ENCODE measurements at places on chromosomes 5 and 9.

- DNase-seq, result no peak
These were observed 5.0 kb upstream of the COL23A1 start for GRCh38 chr5:178595150-178595549.

DNA sequence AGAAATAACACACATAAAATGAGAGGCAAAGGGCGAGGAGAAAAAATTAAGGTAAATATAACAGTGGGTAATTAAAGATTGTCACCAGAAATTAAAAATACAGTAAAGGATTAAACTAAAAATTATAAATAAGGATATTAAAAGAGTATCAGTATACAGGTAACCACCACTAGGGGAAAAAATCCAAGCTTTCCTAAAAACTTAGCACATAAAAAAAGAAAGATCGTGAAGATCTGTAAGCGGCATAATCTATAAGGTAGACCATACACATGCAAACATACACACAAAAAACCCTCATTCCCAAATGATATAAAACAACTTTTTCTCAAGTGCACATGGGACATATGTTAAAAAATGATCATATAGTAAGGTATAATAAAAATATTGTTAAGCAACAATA lies 577.3 kb upstream of the NUDT12 start:
- no peak for DNase-seq

GRCh38 chr9:11702548-11702947 lies 990.6 kb upstream of the TYRP1 start:
- no peak for DNase-seq

GRCh38 chr5:169652057-169652456 lies 15.0 kb downstream of the DOCK2 start:
- no peak for DNase-seq

- DNase-seq, result no peak
These were observed 6.8 kb upstream of the HSD17B4 start for GRCh38 chr5:119445544-119445943.

DNA sequence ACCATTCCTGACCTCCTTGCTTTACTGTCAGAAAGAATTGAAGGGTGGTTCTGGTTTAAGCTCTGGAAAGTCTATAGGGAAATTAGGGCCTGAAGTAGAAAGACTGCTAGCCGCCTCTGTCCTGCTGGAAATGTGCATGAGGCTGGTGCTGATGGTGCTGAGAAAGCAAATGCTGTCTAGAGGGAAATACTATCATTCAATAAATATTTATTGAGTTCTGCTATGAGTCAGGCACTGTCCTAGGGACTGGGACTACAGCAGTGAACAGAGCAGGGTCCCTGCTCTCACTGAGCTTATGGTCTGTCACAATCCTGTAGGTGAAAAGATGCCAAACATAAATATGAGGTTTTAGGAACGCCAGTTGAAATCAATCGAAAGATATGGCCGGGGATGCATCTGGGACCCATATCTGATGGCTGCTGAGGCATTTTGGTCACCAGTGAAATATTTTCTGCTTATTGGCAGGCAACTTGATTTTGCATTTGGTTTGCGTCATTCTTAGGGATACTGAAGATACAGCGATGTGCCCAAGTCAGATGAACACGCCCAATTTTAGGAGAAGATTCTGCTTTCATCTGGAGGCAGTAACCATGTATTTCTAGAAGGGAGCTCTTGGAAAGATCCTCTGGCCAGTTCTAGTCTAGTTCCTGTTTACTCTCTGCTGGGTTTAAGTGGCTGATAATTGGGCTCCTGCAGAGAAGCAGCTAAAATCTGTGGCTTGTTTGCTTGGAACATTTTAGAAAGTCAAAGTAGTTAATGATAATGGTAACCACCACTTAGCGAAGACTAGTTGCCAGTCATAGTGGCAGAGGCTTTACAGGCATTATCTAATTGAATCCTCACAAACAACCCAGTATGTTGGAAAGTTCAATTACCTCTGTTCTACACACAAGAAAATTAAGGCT lies 73.3 kb downstream of the INSYN2B start:
- no peak for DNase-seq

DNA sequence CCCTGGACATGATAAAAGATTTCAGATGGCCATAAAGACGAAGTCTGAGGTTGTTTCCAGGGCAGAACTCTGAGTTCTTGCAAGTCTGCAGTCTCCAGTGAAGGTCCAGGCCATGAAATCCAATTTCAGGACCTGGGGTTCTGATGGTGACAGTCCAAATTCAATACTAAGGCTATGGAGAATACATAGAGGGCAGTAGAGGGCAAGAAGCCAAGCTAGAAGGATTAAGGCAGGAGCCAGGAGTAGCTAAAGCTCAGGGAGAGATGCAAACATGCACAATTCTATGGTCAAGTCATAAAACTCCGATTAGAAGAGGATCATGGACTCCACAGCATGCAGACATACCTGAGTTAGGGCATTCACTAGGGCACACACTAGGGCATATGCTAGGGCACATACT lies 11.4 kb downstream of the SLIT3 start:
- no peak for DNase-seq

GRCh38 chr5:170223360-170223759 lies 9.4 kb upstream of the C5orf58 start:
- no peak for DNase-seq

DNA sequence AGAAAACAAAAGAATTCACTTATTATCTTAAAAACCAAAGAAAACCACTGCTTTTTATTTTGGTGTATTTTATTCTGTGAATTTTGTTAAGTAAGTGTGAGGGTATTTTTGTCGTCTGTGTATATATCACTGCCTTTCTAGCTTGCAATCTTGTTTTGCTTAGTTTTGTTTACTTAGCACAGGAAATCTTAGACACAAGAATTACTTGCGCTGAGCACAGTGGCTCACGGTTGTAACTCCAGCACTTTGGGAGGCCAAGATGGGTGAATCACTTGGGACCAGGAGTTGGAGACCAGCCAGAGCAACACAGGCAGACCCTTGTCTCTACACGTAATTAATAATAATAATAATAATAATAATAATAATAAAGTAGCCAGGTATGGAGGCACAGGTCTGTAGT lies 230.3 kb downstream of the PAPPA start:
- no peak for DNase-seq

DNA sequence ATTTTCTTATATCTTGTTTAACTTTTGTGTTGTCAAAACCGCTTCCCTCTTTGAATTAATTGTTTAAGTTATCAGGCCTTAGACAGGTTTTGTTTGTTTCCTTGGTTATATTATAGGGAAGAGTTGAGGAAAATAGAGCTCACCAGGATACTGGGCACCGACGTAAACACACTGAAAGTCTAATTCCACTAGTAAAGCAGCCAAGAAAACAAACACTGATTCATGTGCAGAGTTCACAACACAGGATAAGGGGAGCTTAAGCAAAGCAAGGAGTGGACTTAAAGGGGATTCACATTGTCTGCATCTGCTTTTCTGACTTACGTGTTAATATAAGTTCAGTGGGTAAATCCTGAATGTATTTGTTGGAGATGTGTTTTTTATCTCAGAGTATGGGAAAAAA lies 139.0 kb upstream of the CDH6 start:
- DNase-seq, result no peak

GRCh38 chr5:143118222-143118621 lies 285.3 kb downstream of the NR3C1 start:
- DNase-seq, result peak; percentile 76

GRCh38 chr5:96885518-96886338 lies 9.4 kb downstream of the ERAP2 start:
- peak; percentile 72 for DNase-seq

DNA sequence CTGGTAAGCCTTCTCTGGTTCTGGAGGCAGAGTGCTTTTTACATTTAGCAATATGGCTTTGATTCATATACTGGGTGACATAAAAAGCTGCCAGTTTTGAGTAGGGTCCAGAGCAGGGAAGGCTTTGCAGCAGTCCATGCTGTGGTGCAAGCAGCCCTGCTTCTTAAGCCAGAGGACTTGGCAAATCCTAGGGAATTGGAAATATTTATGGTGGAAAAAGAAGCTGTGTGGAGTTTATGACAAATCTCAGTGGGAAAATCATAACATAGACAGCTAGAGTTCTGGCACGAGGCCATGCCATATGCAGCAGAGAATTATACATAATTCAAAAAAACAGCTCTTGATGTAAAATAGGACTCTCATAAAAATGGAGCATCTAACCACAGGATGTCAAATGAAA lies 536.4 kb downstream of the RASEF start:
- DNase-seq, result no peak

GRCh38 chr9:7402334-7403027 lies 397.1 kb downstream of the DMAC1 start:
- DNase-seq, result no peak

DNA sequence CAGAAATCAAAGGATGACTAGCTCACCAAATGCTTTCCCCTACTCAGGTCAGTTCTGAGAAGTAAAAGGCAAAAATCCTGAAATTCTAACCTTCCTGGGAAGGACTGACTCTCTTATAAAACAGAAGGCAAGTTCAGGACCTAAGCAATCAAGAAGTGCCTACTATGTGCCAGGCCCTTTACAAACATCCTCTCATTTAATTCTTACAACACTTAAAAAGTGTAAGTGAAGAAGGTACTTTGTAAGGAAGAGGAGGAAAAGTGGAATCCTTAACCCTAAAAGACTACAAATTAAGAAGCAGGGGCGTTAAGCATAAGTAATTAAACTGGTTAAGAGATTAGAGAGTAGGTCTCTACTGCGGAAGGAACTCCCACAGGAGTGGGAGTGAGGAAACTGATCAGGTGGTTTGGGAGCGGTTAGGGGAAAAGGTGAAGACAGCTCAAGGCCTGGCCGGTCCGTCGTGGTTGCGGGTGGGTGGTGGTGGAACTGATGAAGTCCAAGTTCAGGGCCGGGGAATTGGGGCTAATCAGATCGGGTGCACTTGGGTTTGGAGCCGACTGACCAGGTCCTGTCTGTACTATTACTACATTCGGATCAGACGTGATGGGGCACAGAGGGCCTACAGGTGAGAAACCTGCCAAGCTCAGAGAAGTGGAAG lies 839 bp downstream of the MED27 start:
- peak; percentile 50 for DNase-seq

DNA sequence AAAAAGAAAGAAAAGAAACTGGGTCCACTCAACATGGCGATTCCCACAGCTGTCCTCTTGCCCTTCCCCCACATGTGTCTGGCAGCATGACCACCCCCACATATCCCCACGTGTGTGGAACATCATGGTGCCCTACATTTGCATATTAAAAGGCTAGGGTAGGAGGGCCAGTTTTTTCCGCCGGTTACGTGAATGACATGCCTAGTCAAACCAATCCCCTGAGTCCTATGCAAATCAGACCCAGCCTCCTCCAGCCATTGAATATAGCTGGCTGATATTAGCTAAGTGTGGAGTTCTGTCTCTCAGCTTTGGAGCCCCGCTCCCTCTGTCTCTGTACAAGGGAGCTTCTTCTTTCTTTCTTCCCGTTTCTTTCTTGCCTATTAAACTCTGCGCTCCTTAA lies 33.0 kb upstream of the CCDC112 start:
- DNase-seq, result no peak

DNA sequence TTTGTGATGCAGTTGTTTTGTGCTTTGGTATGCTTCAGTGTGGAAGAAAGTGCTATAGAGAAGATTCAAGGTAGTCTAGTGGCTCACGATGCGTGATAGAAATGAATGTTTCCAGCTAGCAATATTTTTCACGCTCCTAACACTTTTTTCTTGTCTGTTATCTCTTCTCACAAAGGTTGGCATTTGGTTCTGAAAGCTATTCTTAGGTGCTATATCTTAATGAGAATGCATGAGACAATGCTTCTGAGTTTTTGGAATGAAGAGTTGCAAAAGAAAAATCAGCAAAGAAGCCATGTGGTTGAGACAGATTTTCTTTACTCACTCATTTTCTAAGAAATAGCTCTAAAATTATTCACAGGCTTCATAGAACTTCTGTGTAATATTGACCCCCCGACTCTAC lies 122.6 kb downstream of the PDE8B start:
- no peak for DNase-seq

DNA sequence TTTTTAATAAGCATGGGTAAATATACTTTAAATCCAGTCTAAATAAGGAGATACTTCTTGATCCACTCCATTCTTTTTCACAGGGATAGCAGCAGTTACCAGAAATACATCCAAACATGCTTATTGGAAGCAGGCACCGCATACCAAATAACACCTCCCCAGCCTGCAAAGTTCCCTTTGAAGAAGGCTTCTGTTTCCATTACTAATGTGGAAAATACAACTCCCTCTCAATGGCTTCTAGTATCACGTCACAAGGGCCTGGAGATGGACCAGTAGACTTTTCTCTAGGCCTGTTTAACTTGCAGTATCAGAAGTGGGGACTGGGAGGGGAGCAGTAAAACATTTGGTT lies 20.8 kb downstream of the TMEM245 start:
- DNase-seq, result no peak

- DNase-seq, result no peak
These were observed 474.2 kb downstream of the EFNA5 start for GRCh38 chr5:107196500-107197059.

DNA sequence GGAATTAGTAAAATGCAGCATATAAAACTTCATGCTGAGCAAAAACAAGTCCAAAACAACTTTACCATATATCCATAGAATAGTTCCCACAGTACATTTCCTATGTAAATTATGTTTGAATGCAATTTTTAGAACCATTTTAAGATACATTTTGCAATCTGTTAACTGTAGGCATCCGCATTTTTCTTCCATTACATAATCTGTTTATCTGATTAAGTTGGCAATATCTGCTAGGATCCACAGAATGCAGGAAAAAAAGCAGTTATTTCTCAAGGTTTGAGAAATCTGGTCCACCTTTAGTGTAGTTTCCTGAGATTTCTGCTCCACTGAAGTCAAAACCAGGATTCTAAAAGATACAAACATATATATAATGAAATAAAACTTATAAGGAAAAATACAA lies 6.2 kb downstream of the NUDCD2 start:
- DNase-seq, result no peak

DNA sequence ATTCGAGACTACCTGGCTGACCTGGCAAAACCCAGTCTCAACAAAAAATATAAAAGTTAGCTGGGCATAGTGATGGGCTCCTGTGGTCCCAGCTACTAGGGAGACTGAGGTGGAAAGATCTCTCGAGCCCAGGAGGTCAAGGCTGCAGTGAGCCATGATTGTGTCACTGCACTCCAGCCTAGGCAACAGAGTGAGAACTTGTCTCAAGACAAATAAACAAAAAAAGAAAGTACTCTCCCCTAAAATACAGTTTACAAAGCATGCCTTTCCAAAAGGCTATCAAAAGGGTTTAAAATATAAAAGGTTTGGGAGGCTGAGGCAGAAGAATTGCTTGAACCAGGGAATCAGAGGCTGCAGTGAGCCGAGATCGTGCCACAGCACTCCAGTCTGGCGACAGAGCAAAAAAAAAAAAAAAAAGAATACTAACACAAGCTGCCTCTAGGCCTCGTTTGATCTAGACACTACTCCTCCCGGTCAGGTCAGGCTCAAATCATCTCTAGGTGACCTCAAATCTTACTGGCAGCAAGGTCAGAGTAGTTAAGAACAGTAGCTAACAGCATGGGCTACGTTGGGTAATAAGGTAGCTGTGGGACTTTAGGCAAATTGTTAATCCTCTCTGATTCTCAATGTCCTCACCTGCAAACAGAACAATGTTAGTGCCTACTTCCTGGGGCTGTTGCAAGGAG lies 9.3 kb downstream of the NAIF1 start:
- DNase-seq, result no peak

GRCh38 chr9:14713187-14713767 lies 9.3 kb downstream of the CER1 start:
- no peak for DNase-seq
